ENCODE measurements at places on chromosomes 13 and 19. TPM values are rescaled to one million over a fixed set of nuclear protein-coding genes. Genes with fewer than 3 reads are reported as not detected.
A peak's percentile ranks its signal among the peaks of the same experiment; 100 is the strongest.

The PIAS4 gene
- 33.8 TPM for total RNA-seq

DNA sequence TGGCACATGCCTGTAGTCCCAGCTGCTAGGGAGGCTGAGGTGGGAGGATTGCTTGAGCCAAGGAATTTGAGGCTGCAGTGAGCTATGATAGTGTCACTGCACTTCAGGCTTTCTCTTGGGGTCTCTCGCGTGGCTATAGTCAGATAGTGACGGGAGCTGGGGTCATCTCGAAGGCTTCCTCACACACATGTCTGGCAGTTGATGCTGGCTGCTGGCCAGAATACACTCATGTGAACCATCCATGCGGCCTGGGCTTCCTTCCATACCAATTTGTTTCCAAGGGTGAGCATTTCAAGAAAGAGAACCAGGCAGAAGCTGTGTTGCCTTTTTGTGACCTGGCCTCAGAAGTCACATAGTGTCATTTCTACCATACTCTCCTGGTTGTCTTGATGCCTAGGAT is 26.4 kb downstream of the LEUTX start:
- H3K4me3 ChIP-seq: no peak overlapping the region
- no peak overlapping the region for H3K27ac ChIP-seq
- H3K27me3 ChIP-seq: peaks cover 6% of the 10 kb centered on the region
- no peak for DNase-seq
- H3K36me3 ChIP-seq: no peaks in the 10 kb centered on the region

DNA sequence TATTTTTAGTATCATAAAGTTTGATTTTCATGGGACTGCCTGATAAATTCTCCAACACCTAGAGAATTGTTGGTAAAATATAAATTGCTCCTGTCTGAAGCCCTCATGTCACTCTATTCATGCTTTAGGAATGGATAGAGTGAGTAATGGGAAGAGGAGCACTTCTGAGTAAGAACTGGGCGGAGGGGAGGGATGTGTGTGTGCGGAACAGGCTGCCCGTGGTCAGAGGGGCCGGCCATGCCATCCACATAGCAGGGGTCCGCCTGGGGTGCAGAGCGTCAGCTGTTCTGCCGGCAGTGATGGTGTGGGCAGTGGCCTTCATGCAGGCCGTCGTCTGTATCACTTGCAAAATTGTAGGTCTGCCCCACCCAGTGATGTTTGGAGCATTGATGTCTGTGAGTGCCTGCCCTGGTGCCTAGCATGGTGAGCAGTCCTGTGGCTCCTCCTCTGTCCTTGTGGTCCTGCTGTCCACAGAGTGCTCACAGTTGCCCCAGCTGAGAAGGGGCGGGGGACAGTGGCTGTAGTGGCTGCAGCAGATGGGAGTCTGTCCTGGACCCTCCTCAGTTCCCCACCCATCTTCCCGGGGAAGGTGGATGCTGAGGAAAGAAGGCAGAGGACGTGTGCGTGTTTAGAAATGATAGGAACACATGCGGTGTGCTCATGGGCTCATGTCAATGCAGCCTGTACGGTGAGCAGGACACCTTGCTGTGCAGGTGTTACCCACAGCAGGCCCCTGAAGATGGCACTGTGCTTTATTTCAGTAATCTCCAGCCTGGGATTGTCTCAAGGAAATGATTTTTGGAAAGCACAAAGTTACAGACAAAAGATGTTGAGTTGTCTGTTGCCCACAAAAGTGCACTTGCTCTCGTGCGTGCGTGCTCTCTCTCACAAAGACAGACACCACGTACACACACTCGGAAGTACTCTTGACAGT is 49.4 kb upstream of the TEX29 start:
- no peaks in the 10 kb centered on the region for H3K4me1 ChIP-seq
- no peak for DNase-seq
- peaks cover 21% of the 10 kb centered on the region for H3K36me3 ChIP-seq
- H3K27ac ChIP-seq: no peak overlapping the region
- H3K4me3 ChIP-seq: no peak overlapping the region
- H3K27me3 ChIP-seq: no peaks in the 10 kb centered on the region

- no peak overlapping the region for H3K4me3 ChIP-seq
- DNase-seq: no peak
- H3K27ac ChIP-seq: no peak overlapping the region
These were observed 2.8 kb downstream of the MAMSTR start for GRCh38 chr19:48716562-48717291.

GRCh38 chr19:39238209-39238608 is 6.6 kb downstream of the IFNL3 start:
- H3K27ac ChIP-seq: no peak overlapping the region
- H3K36me3 ChIP-seq: no peaks in the 10 kb centered on the region
- no peaks in the 10 kb centered on the region for H3K27me3 ChIP-seq
- no peak for DNase-seq

The PRSS57 gene
- total RNA-seq: not detected

- no peak overlapping the region for H3K27ac ChIP-seq
- no peak for DNase-seq
- no peak overlapping the region for H3K4me3 ChIP-seq
- no peaks in the 10 kb centered on the region for H3K27me3 ChIP-seq
- H3K4me1 ChIP-seq: no peaks in the 10 kb centered on the region
These were observed 540.4 kb downstream of the IRS2 start for GRCh38 chr13:109246001-109246400.

GRCh38 chr13:114112231-114112825 is 20.1 kb downstream of the RASA3 start:
- peaks cover 87% of the 10 kb centered on the region for H3K4me1 ChIP-seq
- peaks cover 53% of the 10 kb centered on the region for H3K36me3 ChIP-seq
- no peaks in the 10 kb centered on the region for H3K27me3 ChIP-seq
- no peak overlapping the region for H3K4me3 ChIP-seq
- no peak overlapping the region for H3K27ac ChIP-seq
- DNase-seq: no peak

The CYP4F11 gene
- total RNA-seq: not detected

The OR1I1 gene
- not detected for total RNA-seq

The ICAM3 gene
- total RNA-seq: 89.1 TPM

DNA sequence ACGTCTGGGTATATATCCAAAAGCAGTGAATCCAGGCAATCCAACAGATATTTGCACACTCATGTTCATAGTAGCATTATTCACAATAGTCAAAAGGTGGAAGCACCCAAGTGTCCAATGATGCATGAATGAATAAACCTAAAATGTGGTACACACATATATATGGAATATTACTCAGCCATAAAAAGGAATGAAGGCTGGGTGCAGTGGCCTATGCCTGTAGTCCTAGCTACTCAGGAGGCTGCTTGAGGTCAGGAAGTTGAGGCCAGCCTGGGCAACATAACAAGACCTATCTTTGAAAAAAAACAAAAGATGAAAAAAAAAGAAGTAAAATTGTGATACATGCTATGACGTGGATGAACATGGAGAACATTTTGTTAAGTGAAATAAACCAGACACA is 10.4 kb upstream of the USP12 start:
- no peaks in the 10 kb centered on the region for H3K4me1 ChIP-seq
- H3K27ac ChIP-seq: no peak overlapping the region
- no peaks in the 10 kb centered on the region for H3K27me3 ChIP-seq
- no peak for DNase-seq
- no peaks in the 10 kb centered on the region for H3K36me3 ChIP-seq

The CYP2A6 gene
- total RNA-seq: not detected

GRCh38 chr19:3132971-3133792 is 2.7 kb upstream of the GNA15 start:
- H3K4me1 ChIP-seq: peaks cover 15% of the 10 kb centered on the region
- H3K27me3 ChIP-seq: peaks cover 3% of the 10 kb centered on the region
- peak overlapping the region; percentile 29 for H3K27ac ChIP-seq
- DNase-seq: peak; percentile 84

All from CD8-positive, alpha-beta memory T cell (primary cell).